Uterus (tissue), 4 donors: ENCODE measurements at places on chromosomes 4 and X. TPM values are rescaled to one million over a fixed set of nuclear protein-coding genes. Genes with fewer than 3 reads are reported as not detected.

- H3K27me3 ChIP-seq, result no peaks in the 10 kb centered on the region
- H3K36me3 ChIP-seq, result no peaks in the 10 kb centered on the region
- H3K4me1 ChIP-seq, result no peaks in the 10 kb centered on the region
- H3K4me3 ChIP-seq, result no peak overlapping the region
Measured at GRCh38 chr4:185381288-185382196, 14.2 kb downstream of the LRP2BP start.

GRCh38 chr4:104394406-104395167 lies 100.1 kb downstream of the CXXC4 start:
- DNase-seq, result no peak
- no peaks in the 10 kb centered on the region for H3K36me3 ChIP-seq
- no peak overlapping the region for H3K27ac ChIP-seq
- no peak overlapping the region for H3K4me3 ChIP-seq
- no peaks in the 10 kb centered on the region for H3K4me1 ChIP-seq
- no peaks in the 10 kb centered on the region for H3K27me3 ChIP-seq

DNA sequence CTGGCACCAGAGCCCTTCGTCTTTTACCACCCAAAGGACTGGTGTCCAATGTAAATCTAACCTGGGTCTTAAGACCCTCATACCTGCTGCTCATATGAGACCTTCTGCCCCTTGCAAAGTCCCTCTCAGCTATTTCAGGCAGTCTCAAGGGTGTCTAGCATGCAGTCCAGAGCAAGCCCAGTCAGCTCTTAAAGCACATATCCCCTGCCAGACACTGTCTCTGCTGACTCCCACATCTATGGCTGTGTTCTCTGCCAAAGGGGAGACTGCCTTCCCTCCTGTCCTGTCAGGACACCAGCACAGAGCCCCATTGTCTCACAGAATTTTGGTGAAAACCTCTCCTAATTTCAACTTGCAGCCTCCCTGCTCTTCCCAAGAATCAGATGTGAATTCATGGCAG lies 118.5 kb downstream of the PARM1 start:
- no peak overlapping the region for H3K4me3 ChIP-seq
- no peaks in the 10 kb centered on the region for H3K4me1 ChIP-seq
- no peaks in the 10 kb centered on the region for H3K27me3 ChIP-seq

- no peaks in the 10 kb centered on the region for H3K27me3 ChIP-seq
- peak overlapping the region; percentile 60 for H3K27ac ChIP-seq
- peak overlapping the region; percentile 11 for H3K4me3 ChIP-seq
- peak; percentile 73 for DNase-seq
Measured at GRCh38 chrX:120308959-120309872, 2.0 kb downstream of the TMEM255A start.

Gene PNMA6F
- total RNA-seq, result not detected

Gene COL4A6
- 0.88 TPM for total RNA-seq
